ENCODE measurements at places on chromosomes 7 and 10.
A peak's percentile ranks its signal among the peaks of the same experiment; 100 is the strongest.

DNA sequence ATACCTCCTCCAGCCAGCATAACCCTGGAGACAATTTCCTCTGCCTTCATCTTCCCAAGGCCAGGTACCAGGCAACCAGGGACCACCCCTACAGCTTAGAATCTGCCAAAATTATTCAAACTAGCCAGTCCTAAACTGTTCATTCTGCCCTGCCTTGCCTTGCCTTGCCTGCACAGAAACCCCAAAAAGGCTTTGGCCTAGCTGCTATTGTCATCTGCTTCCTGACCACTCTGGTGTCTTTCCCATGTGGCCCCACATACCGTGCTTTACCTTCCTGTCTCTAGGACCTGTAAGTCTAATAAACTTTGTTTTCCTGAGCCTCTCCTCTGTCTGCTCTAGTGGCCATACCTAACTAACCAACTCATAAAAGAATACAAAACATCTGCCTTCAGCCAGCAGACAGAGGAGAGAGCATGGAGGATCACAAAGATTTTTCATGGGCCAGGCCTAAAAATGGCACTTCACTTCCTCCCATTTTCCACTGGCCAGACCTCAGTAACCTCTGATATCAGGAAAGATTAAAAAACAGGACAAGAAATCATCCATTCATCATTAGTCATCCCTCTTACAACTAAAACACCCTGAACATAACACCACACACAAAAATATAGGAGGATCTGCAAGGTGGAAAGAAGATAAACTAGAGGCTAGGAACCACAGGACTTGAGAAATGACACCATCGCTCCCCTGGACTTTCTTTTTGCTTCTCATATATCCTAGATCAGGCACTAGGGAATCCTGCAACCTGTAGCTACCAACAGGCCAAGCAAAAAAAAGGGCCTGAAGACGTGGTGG is 51.5 kb downstream of the IMMP2L start:
- DNase-seq = no peak

DNA sequence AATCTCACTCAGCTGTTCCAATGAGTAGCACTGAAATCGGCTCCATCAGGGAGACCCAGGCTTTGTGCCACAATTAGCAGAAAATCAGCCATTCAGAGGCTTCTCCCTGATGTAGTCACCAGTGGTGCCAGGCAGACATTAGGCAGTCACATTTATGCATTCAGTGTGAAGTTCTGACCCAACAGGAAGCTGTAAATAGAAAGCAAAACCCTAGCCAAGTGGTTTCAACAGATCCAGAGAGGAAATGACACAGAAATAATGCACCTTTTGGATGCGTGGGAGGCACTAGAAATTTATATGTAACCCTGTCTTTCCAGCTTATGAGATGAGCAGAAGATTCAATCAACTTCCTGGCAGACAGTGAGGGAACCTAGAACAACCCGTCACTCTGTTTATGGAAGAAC is 186.4 kb downstream of the PDE1C start:
- peak; percentile 46 for DNase-seq

GRCh38 chr7:149125189-149125862 is 798 bp downstream of the ZNF425 start:
- peak; percentile 4 for DNase-seq

DNA sequence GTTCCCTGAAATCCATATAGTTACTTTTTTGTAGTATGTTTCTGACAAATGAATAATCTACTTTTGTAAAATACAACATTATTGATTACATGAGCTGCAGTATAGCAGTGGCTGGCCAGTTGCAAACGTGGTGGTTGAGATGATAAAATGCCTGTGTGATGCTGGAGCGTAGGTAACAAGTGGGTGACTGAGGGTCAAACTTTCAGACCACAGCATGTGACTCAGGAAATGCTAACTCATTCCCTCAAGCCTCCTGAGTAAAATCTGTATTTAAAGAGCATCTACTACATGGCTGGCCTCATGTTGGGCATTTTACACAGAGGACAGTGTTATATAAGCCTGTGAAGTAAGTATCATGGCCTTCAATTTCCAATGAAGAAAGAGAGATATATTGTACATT is 585.2 kb downstream of the GRID1 start:
- DNase-seq = no peak

- peak; percentile 92 for DNase-seq
Observed at GRCh38 chr10:126749015-126749655, 78.6 kb upstream of the C10orf90 start.

DNA sequence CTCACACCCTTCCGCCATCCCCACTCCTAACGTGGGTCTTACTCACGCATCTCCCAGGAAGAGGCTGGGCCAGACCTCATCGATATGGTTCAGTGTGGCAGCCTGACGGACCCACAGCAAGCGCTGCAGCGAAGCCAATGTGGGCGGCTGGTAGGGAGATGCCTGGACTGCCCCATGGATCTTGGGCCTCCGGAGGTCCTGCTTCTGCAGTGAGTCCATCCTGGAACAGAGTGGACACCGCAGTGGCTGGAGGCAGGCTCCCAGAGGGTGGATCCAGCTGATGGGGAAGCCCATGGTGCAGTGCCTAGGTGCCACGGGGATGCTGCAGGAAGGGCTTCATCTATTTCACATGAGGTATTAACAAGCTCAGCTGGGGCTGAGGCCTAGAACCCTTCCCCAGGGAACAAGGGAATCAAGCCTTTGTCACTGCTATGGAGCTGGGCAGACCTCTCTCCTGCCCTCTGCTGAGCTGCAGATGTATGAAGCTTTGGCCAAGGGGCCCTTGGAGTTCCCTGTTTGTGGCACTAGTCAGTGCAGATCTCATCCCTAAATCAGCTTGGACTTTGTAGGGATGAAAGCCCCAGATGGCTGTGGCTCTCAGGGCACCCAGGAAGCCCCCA is 13.7 kb upstream of the SAMD8 start:
- DNase-seq = peak; percentile 20

GRCh38 chr10:19891429-19891828 is 75.2 kb downstream of the PLXDC2 start:
- no peak for DNase-seq

DNA sequence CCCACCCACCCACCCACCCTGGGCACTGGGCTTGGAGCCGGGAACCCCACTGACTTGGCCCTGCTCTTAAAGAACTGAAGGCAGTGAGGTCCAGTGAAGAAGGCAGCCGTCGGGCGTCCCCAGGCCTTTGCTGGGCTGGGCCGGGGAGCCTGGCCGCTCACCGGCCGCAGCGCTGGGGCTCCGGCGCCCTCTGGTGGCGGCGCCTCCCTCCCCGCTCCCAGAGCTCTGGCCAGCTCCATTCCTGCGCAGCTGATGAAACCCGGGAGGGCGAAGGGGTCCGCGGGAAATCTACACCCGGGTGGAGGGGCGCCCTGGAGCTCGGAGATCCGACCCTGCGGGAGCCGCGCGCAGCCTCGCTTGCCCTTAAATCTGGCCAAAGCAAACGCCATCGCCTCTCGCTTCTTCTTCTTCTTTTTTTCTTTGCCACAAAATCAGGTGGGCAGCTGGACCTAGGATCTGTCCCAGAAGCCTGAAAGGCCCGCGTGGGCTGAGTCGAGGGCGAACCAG is 1.7 kb upstream of the CXCL12 start:
- peak; percentile 91 for DNase-seq

GRCh38 chr7:98802088-98802780 is 67.6 kb downstream of the TMEM130 start:
- DNase-seq = peak; percentile 94

DNA sequence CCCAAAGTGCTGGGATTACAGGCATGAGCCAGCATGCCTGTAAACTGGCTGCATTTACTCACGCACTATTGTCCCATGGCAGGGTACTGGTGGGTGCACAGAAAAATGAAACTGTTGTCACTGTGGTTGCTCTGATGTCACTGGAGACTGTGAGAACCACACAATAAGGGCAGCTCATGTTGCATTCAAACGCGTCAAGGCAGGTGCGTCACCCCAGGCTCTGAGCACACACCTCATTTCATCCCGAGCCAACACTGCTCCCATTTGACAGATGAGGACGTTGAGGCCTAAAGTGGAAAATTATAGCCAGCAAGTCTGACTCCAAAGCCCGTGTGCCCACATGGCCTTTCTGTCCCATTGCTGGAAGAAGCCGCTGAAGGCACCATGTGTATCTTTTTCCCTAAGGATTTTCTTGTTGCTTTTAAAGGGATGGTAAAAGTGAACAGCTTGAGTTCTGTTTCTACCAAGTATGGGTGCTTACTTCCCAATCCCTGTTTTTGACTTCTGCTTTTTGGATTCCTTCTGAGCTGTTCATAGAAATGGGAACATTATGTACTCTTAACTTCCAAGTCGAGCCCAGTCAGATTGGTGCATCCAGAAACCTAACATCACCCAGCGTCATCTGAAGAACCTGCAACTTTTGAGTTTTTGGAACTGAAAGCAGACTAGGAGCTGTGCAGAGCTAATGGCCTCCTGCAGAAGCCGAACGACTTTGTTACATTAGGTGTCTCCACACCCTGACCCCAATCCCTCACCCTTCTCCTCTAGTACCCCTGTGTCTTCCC is 60.1 kb upstream of the CARD11 start:
- no peak for DNase-seq

DNA sequence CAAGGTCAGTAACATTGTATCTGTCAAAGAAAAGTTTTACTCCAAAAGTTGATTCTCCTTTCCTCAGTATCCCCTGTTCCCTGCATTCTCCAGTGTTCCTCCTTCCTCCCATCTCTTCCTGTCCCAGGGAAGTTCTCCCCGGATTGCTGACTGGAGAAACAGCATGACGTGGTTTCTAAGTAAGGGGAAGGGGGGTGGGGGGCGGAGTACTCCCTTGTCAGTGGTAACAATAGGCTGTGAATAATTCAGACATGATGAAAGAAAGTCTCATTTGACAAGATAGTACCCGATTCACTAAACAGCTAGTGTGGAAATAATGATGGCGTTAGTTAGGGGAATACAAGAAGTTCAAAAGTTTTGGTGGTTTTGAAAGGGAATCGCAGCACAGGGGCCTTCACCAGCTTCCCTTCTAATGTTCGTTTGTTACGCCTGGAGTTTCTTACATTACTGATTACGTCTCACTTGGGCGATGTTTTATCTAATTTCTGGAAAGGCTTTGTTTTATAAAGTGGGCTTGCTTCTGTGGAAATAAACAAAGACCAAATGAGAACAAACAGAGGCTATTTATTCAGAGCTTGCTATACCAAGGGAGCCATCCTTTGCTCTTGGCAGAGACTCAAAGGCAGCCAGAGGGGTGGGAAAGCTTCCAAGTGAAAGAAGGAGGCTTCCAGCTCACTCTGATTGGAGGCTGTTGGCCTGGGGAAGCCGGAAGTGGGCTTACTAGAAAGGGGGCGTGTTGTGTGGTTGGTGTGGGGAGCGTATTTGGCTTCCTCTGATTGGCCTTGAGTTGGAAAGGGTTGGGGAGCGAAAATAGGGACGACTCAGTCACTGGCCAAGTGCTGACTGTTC is 453.7 kb downstream of the SDK1 start:
- DNase-seq = peak; percentile 92

DNA sequence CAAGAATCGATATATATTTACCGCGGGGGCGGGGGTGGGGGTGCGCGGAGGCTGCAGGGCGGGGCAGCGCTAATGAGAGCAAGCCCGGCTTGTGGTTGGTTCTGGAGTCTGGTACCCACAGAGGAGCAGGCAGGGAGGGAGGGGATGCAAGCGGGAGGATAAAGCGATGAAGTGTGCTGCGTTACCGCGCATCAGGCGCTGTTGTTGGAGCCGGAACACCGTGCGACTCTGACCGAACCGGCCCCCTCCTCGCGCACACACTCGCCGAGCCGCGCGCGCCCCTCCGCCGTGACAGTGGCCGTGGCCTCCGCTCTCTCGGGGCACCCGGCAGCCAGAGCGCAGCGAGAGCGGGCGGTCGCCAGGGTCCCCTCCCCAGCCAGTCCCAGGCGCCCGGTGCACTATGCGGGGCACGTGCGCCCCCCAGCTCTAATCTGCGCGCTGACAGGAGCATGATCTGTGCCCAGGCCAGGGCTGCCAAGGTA is at the start of gene HECW1:
TSS of gene HECW1 (plus strand) at position 189 of the 482 bp plus-strand sequence. CDS start 131,259 bp downstream, outside the sequence.
- DNase-seq = no peak

- no peak for DNase-seq
Observed at GRCh38 chr7:36149694-36150452, 3.2 kb upstream of the EEPD1 start.

DNA sequence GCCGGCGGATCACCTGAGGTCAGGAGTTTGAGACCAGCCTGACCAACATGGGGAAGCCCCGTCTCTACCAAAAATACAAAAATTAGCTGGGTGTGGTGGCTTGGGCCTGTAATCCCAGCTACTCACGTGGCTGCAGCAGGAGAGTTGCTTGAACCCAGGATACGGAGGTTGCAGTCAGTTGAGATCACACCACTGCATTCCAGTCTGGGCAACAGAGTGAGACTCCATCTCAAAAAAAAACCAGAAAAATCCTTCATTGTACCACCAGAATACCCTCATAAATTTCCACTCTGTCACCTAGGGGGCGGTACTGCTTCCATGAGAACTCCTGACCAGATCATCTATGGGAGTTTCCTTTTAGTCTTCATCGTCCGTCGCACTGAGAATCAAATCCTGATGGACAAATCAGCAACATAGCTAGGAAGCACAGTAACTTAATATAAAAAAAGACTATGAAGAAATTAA is 225.8 kb upstream of the KLF14 start:
- peak; percentile 91 for DNase-seq

DNA sequence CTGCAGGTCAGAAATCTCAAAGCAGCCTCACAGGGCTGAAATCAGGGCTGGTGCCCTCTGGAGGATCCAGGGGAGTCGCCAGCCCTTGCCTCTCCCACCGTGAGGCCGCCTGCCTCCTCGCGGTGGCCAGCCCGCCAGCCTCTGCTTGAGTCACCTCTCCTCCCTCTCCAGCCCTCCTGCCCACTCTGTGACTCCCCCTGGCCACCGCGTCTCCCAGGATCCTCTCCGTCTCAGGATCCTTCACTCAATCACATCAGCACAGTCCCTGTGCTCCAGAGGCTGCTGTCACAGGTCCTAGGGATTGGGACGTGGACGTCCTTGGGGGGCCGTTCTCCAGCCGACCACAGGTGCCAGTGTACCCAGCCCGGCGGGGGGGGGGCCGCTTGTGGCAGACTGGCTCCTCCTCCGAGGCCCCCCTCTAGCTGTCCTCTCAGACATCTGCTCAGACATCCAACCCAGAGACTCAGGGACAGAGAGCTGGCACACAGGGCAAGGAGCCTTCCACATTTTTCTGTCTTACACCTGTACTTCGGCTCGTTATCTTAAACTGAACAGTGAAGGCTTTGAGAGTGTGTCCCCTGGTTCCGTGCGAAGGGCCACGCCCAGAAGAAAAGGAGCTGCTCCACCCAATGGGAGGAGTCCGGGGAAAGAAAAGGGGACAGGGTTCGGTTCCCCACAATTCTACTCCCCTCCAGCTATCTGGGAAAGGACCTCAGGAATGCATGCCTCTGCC is 9.4 kb upstream of the PPP2R2D start:
- peak; percentile 66 for DNase-seq

DNA sequence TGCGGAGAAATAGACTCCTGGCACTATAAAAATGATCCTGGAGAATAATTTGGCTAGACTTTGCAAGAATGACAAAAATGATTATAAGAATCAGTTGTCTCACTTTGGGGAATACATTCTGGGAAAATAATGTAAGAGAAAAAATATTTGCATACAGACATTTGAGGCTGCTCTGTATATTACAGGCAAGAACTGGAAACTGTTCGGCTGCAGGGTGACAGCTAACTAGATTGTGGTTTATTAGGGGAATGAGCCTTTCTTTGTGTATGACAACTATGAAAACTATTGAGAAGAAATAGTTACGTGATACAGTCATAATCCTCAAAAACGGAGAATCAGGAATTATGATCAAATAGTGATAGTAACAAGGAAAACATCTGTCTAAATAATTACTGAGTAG is 8.6 kb downstream of the TRIM56 start:
- DNase-seq = peak; percentile 72

- no peak for DNase-seq
Observed at GRCh38 chr7:106639476-106640334, 21.3 kb downstream of the CCDC71L start.

- no peak for DNase-seq
Observed at GRCh38 chr7:47393406-47393805, 188.5 kb downstream of the TNS3 start.

GRCh38 chr7:9106747-9107146 is 673.3 kb downstream of the NXPH1 start:
- no peak for DNase-seq

Measured in astrocyte of the hippocampus (primary cell).